ENCODE measurements at places on chromosomes 2 and 18.

DNA sequence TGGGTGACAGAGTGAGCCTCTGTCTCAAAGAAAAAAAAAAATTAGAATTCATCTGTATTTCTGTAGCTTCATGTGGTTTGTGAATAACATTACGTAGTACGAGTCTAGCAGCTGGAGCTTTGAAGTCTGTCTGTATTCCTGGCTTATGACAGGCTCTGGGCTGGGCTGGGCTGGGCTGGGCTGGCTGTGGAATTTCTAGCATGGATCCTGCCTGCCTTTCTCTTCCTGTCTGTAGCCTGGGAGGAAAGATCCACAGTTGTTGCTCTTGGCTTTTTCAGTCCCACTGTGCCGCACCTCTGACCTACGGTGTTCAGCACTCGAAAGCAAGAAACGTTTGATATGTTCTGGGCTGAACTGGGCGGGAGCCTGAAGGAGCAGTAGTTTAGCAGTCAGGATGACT, 55.4 kb downstream of the BOLA3 start:
- DNase-seq = no peak

- DNase-seq = peak; percentile 19
Measured at GRCh38 chr2:201130524-201131186, 14.7 kb downstream of the CFLAR start.

- no peak for DNase-seq
Measured at GRCh38 chr18:76213991-76214390, 281.1 kb downstream of the ZNF516 start.

- no peak for DNase-seq
Measured at GRCh38 chr2:101971836-101972235, 19.9 kb upstream of the IL1R2 start.

GRCh38 chr2:79320871-79321270, 161.3 kb upstream of the REG3A start:
- no peak for DNase-seq

- DNase-seq = no peak
Measured at GRCh38 chr2:53994818-53995808, 24.3 kb upstream of the PSME4 start.

- DNase-seq = no peak
Measured at GRCh38 chr18:44795241-44795640, 114.6 kb downstream of the SETBP1 start.

DNA sequence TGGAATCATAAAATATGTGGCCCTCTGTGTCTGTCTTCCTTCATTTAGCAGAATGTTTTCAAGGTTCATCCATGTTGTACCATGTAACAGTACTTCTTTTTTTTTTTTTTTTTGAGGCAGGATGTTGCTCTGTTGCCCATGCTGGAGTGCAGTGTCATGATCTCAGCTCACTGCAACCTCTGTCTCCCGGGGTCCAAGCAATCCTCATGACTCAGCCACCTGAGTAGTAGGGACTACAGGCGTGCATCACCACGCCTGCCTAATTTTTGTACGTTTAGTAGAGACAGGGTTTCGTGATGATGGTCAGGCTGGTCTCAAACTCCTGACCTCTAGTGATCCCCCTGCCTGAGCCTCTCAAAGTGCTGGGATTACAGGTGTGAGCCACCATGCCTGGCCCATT, 31.2 kb downstream of the RAB1A start:
- DNase-seq = no peak

DNA sequence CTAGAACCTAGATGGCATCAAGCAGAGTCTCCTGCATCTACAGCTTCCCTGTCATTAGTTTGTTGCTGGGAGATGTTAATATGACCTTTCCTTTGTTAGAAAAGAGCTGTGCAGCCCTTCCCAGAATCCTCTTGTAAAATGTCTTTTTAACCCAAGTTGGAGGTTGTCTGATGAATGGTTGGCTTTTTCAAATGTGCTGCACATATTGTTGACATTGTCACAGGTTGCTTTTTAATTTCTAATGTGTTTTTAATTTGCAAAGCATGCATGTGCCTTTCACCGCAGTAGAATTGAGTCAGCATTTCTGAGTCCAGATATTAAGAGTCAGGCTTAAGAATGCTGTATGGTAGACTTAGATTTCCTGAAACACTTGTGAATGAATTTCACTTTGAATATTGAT, 120.8 kb downstream of the GREB1L start:
- no peak for DNase-seq

- no peak for DNase-seq
Measured at GRCh38 chr2:53509831-53510388, 257.7 kb upstream of the CHAC2 start.

DNA sequence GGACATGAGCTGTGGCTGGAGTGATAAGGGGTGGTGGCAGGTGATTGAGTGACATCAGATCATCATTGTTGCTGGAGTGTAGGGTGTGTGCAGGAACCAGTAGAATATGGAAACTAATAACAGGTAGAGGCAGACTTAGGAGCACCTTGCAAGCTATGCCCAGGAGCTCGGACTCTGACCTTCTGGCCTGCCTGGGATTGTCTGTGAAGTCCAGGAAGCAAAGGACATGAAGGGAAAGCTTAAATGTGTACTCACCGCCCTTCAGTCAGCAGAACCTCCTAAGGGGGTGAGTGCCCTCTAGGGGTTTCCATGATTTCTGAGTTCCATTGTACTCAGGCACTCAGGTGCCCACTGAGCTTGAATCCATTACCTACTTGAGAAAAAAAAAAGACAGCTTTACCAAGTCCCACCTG, 104.2 kb downstream of the CRIM1 start:
- DNase-seq = no peak

- no peak for DNase-seq
Measured at GRCh38 chr2:226690461-226691024, 109.1 kb downstream of the IRS1 start.

- DNase-seq = no peak
Measured at GRCh38 chr2:150127346-150127990, 360.0 kb downstream of the RND3 start.

DNA sequence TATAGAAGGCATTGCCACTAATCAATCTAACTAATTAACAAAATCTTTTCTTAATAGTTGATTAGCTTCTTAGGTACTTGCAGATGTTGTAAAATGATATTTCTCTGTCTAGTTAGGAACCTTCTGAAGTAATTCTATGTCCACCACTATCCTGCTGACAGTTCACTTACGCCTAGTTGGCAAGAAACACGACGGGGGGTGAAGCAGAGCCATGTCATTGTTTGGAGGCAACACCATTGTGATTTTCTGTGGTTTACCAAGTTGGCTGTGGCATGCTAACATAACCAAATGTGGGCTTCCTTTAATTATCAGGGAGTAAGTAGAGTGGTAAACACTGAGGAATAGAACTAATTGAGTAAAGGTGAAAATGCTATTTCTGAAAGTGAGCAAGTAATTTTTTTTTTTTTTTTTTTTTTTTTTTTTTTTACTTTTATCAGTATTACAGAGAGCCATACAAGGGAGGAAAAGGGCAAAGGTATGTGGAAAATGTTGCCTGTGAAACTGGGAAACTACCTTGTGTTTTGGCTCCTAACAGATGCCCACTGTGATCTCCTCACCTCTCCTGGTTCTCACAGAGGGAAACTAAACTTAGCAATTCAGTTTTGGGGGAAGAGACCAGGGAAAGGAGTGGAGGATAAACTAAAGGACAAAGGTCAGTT, 126.8 kb downstream of the MEIS1 start:
- DNase-seq = no peak

GRCh38 chr2:75589391-75590105, 28.8 kb upstream of the EVA1A start:
- no peak for DNase-seq

GRCh38 chr2:231926761-231927565, 767 bp upstream of the NPPC start:
- no peak for DNase-seq

DNA sequence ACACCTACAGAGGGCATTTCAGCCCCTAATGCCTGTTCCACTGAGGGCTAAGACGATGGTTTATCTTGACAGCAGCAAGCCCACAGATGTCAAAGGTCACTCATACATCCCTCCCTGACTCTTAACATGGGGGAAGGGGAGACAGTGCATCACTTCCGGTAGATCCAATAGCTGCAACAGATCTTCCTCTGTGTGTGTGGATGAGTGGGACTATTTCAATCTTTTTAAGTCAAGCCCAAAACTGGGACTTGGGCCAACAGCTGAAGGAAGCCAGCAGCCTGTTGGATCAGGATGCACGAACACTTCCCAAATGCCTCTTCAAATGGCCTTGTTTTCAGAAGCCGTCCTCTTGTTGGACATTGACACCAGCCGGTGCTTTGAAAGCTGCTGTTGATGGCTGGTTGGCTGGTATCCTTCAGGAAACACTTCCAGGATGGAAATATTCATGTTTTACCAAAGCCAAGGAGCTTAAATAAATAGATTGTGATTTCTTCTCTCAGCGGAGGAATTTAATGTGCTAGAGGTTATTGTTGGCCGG, 59.2 kb downstream of the IL1R2 start:
- DNase-seq = no peak

GRCh38 chr2:212915121-212915782, 236.2 kb downstream of the IKZF2 start:
- no peak for DNase-seq

GRCh38 chr2:151661625-151662024, 72.7 kb downstream of the NEB start:
- no peak for DNase-seq

- DNase-seq = no peak
Measured at GRCh38 chr2:179909845-179910734, 48.7 kb upstream of the ZNF385B start.

All from stimulated activated naive CD4-positive, alpha-beta T cell treated with Interleukin-2 at 50 U/mL for 16 hours (primary cell).